ENCODE measurements at places on chromosomes 5 and 9.

GRCh38 chr9:7791394-7791793, 8.2 kb downstream of the DMAC1 start:
- DNase-seq: no peak

GRCh38 chr9:120944434-120944843, 17.8 kb upstream of the TRAF1 start:
- DNase-seq: peak; percentile 59

GRCh38 chr5:59104400-59105127, 521.7 kb downstream of the RAB3C start:
- DNase-seq: no peak

GRCh38 chr9:4879115-4879558, 86.4 kb downstream of the RCL1 start:
- DNase-seq: no peak

GRCh38 chr5:109479260-109479860, 69.6 kb upstream of the PJA2 start:
- DNase-seq: no peak

- DNase-seq: no peak
Observed at GRCh38 chr9:76796296-76796695, 32.1 kb downstream of the PCA3 start.

- peak; percentile 63 for DNase-seq
Observed at GRCh38 chr9:93827545-93828330, 127.4 kb downstream of the BARX1 start.

- DNase-seq: no peak
Observed at GRCh38 chr9:131404581-131404980, 10.7 kb downstream of the PRRC2B start.

DNA sequence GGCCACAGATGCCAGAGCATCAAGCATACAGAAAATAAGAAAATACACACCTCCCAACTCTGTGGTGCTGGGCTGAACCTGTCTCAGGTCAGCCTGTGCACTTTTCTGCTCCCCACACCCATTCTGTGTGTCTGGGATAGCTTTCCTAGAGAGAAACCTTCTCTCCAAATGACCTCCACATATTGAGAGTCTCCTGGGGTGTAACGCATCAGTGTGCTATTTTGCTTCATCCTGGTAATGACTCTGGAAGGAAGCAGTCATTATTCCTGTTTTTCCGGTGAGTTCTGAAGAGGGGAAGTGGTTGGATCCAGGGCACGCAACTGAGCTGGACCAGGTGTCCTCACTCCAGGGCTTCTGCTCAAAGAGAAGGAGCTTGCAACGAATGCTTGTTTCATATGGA, 73.2 kb upstream of the SH3PXD2B start:
- DNase-seq: no peak

DNA sequence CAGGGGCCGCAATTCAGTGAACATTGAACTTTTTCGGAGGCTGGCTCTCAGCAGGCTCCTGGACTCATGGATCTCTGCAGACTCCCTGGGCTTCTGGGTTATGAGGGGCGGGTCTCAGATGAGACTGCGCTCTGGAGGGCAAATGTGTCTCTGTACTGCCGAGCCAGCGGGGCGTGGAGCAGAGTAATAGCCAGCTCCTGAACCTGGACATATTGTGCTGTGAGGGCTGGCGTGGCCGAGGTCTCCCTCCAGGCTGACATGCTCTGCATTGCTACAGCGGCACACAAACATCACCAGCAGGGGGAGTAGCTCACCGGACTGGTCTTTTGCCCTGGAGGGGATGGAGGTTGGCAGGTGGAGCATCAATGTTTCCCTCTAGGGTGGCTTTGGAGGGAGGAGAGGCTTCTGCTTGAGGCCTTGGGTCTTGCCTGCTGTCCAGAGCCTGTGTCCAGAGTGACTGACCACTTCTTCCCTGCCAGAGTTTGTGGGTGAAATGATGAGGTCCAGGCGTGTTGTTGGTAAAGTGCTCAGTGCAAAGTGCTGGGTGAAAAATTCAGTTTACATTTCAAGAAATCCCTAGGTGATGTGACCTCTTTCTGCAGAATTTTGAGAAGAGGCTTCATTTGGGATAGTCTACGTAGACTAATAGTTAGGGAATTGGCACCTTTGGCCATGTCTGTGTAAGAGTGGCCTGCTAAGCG, 10.9 kb upstream of the GADD45G start:
- peak; percentile 61 for DNase-seq

GRCh38 chr9:5866685-5867084, 24.0 kb upstream of the MLANA start:
- DNase-seq: no peak

DNA sequence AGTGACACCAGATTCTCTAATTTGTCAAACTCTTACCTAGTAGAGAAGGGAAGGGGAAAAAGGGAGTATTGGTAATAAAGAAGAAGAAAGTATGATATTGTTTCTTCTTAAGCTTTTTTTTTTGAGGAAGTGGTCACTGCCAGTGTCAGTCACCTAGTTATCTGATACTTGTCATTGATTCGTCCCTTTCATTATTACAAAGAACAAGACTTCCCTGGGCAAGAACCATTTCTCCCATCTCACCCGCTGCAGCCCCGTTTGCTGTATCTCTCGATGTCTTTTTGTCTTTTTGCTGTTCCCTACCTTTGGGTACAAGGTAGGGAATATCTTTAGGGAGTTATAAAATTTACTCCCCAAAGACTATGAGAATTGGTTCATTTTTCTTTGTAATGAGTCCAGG, 249.0 kb downstream of the ARHGAP26 start:
- DNase-seq: no peak

- DNase-seq: no peak
Observed at GRCh38 chr9:79371948-79372555, 199.7 kb upstream of the TLE4 start.

DNA sequence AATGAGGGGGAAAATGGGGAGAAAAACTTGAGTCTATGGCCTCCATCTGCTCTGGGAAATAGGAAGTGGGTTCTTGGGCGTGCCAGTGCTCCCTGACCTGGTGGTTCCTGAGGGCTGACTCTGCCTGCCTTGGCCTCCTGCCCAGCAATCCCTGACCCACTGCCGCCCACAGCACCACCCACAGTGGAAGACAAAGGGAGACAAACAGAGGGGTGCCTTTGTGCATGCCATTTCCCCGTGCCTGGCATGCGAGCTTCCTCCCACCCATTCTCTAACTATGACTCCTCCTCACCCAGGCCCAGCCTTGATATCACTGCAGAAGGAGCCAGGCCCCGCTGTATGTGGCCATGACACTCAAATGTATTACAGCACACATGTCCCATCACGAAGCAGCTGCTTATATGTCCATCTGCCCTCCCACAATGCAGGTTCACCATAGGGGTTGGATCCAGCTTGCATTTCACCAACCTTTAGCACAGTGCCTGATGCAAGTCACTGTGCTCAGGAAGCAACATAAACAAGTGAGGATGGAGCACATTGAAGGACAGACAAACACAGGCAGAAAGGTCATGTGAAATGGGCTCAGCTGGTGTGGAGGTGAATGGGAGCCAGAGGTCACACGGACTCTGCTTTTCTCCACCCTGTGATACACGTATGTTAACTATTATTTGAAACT, 84.4 kb downstream of the ADRB2 start:
- no peak for DNase-seq

- DNase-seq: no peak
Observed at GRCh38 chr9:115058684-115059315, 59.2 kb downstream of the TNC start.

GRCh38 chr5:170183816-170184687, 48.7 kb upstream of the C5orf58 start:
- peak; percentile 27 for DNase-seq

DNA sequence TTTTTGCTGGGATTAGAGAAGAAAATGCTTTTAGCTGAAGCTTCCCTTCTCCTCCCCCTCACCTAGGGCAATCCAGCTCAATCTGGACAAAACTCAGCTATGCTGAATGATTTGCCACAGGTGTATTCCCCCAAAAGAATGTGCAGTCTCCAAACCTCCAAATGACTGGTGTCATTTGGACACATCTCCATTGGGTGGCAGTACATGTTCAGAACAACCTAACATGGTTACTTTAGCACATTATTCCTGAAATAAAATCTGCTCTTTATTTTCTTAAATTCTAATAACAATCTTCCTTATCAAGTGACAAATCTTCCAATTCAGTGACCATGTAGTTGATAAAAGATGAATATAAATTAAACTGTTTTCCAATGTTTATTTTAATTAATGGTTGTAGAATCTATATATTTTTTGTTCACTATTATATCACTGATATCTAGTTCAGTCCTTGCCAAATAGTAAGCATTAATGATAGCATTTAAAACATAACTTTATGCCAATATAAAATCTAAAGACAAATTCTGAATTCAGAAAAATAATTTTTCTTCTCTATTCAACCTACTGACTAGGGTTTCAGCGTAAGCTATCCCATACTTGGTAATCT, 61.3 kb upstream of the MOCS2 start:
- DNase-seq: no peak

DNA sequence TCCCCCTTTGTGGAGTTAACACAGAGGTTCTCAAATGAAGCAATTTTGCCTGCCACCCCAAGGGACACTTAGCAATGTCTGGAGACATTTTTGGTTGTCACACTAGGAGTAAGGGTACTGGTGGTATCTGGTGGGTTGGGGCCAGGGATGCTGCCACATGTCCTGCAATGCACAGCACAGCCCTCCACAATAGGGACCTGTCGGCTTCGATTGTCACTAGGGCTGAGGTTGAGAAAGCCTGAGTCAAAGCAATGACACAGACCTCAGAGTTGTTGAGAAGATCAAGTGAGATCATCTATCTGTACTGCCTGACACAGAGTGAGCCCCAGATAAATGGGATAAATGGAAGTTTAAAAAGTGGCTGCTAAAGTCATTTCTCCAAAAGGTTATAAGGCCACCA, 249.2 kb upstream of the KLF4 start:
- DNase-seq: no peak

- no peak for DNase-seq
Observed at GRCh38 chr5:72206160-72206559, 98.9 kb downstream of the MAP1B start.

- no peak for DNase-seq
Observed at GRCh38 chr5:10306806-10307205, 896 bp downstream of the CMBL start.

DNA sequence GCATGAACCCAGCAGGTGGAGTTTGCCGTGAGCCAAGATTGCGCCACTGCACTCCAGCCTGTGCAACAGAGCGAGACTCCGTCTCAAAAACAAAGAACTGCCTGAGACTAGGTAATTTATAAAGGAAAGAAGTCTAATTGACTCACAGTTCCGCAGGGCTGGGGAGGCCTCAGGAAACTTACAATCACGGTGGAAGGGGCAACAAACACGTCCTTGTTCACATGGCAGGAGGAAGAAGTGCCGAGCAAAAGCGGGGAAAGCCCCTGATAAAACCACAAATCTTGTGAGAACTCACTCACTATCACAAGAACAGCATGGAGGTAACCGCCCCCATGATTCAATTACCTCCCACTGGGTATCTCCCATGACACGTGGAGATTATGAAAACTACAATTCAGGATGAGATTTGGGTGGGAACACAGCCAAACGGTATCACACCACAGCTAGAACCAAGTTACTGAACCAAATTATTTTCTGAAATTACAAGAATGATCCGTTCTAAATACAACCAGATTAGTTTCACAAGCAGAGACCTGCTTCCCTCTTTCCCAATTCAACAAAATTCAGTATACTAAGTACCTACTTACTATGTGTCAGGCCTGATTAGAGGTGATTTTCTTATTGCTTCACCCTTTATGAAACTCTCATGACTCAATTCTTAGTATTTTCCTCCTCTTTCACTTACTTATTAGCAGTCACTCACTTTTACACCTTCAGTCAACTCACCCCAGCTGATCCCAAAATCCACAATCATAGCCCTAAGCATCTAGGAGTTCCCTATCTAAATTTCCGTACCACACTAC, 8.4 kb downstream of the UBTD2 start:
- DNase-seq: no peak

DNA sequence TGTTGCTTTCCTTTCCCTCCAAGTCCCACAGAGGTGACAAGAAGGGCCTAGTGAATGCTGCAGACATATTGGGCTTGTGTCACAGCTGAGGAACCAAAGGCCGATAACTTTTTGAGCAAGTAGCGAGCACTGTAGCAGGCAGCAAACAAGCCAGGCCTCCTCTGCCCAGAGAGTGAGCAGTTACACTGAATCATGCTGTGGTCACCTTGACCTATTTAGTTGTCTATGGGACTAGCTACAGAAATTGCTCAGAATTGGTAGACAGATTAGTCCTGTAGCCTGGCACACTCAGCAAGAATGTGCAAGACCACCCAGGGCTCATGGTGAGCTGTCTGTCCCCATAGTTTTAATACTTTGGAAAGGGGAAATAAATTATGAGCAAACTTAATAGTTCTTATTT, 25.2 kb downstream of the ZCCHC9 start:
- DNase-seq: no peak

GRCh38 chr5:171270136-171270535, 38.9 kb upstream of the TLX3 start:
- no peak for DNase-seq

DNA sequence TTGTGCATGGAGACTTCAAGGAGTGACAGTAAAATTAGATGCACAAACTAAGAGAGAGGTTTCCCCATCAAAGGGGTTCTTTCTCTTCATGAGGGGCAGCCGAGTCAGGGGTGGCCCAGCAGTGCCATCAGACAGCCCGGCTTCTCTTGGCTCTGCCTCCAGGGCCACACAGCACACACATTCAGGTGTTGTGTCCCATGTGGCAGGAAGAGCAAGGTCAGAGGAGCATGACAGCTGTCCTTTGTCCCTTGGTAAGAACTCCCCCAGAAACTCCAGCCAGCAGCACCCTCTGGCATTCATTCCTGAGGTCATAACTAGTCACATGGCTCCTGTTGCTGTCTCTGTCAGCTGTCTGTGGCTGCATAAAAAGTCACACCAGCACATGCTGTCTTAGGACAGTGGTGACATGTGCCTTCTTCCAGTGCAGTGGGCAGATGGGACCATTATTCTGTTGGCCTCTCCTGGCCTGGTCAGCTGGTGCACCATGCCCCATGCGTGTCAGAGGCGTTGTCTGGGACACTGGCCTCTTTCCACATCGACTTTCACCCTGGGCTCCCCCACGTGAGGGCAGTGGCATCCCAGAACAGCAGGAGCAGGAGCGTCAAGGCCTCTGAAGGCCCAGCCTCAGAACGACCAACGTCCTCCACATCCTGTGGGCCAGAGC, 78.4 kb upstream of the OTULINL start:
- DNase-seq: no peak

- no peak for DNase-seq
Observed at GRCh38 chr5:157917491-157917890, 58.5 kb upstream of the CLINT1 start.

DNA sequence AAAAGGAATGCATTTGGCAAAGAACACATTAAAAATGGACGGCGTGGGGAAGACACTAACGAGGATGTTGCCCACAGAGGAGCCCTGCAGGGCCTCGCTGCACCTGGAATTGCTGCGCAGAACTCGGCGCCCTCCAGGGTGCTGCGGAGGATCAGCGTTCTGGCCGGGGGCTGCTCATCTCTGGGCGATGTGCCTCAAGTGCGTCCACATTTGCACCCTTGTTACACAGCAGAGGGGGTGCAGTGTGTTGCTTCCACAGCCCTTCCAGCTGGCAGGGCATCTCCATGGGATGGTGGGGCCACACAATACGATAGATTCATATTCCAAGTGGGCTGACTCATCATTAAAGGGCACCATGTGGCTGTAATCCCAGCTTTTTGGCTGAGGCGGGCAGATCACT, 63.1 kb downstream of the AK8 start:
- DNase-seq: no peak

- no peak for DNase-seq
Observed at GRCh38 chr9:36935332-36935731, 98.7 kb downstream of the PAX5 start.

- DNase-seq: no peak
Observed at GRCh38 chr5:158958021-158958994, 141.4 kb downstream of the EBF1 start.

All from GM12892 (cell line).